ENCODE measurements at places on chromosomes 1 and 21.

DNA sequence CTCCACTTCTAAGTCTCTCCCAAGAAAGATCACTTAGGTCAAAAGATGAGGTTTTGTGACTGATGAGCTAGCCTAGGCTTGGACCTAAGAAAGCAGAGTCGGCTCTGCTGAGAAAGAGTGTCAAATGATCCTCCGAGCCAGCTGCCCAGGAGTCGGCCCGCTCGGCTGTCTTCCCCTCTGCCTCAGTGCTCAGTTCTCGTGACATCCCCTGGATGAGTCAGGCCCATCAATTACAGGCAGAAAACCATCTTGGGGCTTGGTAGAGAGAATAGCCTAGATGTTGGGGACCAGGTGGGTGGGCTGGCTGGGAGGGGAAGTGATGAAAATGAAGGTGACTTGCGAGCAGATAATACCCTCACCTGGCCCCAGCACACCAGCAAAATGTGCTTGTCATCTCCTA lies 60.5 kb downstream of the SLC66A1 start:
- DNase-seq = no peak

DNA sequence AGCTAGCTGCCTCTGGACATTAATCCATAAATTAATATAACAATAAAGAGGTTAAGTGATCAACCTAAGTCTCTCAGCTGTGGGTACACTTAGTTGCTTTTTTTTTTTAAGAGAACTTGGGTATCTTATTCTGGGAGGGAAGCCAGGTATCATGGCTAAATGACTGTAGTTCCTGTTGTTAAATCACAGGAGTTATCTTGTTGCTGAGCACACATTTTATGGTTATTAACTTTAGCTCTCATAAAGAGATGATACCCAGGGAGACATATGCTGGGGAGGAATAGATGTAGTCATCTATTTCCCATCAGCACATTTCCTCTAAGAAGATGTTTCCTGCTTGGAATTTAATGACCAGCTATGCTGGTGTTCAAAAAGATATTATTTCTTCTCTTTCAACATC lies 227.8 kb downstream of the PTGER3 start:
- DNase-seq = no peak

GRCh38 chr1:30085811-30086770 lies 637.3 kb downstream of the MATN1 start:
- DNase-seq = peak; percentile 69

DNA sequence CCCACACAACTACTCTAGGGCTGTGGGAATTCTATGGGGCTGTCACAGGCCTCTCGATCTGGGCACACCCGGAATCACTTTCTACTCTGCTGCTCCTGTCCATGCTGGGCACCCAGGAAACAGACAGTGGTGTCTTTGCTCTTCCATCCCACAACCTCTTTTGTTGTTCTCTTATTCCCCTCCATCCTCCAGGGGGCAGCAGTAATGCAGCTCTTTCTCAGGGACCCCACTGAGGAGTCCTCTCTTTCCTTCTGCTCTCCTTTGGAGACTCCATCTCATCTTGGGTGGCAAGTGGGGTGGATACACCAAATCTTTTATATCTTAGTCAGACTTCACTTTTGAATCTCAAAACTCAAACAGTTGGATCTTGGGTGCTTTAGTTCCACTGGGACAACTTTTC lies 206.3 kb downstream of the HS2ST1 start:
- DNase-seq = no peak
